ENCODE measurements at places on chromosomes 12 and 14.

DNA sequence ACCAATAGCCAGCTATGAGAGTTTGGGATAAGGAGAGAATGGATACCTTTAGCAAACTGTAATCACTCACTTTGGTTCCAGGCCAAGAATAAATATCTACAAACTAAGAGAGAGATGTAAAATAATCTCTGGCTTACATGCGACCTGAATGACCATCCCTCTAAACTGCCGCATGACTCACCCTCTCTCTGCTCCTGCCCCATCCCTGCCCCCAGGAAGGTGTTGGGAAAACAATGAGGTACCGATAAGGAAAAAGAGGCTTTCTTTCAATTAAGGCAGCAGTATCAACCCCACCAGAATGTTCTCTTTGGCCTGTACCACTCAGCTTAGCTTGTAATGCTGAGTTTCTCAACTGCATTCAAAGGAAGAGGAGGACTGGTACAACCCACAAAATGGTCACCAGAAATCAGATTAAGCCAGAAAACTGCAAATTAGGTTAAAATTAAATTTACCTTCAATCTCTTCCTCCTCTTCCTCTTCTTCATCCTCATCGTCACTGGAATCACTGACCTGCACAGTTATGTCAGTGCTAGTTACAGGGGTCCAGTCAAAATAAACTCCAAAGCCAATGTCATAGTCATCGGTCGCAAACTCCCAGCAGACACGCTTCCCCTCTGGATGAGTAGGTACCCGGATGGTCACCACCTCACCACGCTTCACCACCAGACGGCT is 22.0 kb downstream of the GSTZ1 start:
- no peak for DNase-seq

- DNase-seq = peak; percentile 2
These were observed 170.9 kb upstream of the BMP4 start for GRCh38 chr14:54127526-54127925.

DNA sequence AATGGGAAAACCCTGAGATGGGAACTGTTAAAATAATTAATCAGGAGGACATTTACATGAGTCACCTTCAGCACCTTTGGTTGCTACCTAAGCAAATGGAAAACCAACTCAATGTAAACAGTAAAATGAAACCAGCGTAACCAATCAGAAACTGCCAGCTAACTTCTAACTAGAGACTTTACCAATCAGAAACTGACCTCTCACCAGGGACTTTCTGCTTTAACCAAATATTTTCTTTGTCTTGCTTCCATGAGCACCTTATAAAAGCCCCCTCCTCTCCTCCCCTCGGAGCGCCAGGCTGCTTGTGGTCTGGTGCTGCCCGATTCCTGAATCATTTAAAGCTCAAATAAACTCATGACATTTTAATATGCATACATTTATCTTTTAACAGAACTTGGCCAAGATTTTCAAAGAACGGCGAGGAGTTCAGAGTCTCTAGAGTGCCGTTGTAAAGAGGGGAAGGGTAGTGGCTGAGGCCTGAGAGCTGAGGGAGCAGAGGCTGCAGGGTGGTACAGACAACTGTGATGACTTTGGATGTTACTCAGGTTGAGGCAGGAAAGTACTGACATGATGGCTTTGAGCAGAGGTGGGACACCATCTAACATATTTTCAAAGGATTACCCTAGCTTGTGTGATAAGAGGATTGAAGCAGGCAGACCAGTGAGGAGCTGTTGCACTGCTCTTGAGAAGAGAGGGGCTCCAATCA is 183.6 kb downstream of the CRADD start:
- DNase-seq = no peak

DNA sequence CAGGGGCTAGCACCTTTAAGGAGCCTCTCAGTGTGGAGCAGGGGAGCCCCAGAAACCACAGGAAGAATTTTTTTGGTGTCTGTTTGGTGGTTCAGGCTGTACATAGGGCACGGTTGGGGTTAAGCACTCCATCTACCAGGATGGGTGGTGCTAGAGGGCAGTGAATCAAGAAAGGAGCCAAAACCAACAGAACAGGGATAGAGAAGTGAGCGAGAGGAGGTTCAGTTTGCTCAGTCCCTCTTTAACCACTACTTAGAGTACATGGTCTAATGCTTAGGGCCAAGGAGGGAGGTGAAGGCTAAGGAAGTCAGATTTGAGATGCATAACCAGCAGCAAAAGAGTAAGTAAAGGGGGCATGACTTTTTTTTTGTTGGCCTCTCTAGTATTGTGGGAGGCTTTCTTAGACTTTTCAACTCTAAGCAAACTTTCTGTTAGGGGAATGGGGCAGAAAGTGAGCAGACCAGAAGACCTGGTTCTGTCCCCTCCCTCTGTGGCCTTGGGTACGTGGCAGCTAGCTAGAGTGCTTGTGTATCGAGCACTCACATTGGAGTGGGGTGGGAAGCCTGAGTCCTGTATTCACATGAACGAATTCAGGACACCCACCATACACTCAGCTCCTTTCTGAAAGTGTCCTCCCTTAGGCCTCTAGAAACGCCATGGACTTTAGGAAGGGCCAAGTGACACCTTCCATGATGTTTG is 6.6 kb upstream of the NPFF start:
- no peak for DNase-seq

DNA sequence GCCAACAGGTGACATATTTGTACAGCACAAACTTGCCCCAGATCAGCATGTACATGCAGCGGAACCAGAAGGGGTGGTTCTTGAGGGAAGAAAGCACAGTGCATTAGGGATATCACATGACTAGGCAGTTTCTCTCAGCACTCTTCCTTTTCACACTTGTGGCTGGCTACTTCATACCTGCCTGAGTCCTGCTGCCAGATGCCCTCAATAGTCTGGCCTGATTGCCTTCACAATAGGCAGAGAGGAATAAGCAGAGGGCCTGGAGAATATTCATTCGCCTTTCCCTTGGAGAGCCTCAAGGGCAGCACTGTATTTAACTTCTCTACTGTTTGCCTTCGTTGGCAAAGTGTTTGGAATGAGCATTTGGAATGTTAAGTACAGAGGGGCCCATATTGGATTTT is 7.9 kb downstream of the EMG1 start:
- DNase-seq = no peak

Data from NCI-H1092 treated with DMSO at 0.1 percent for 48 hours (cell line).